ENCODE measurements at places on chromosomes 3 and 15. TPM values are rescaled to one million over a fixed set of nuclear protein-coding genes. Genes with fewer than 3 reads are reported as not detected.

- H3K4me1 ChIP-seq, result peaks cover 4% of the 10 kb centered on the region
- H3K36me3 ChIP-seq, result peaks cover 4% of the 10 kb centered on the region
- H3K4me3 ChIP-seq, result no peak overlapping the region
- H3K27ac ChIP-seq, result no peak overlapping the region
- no peak for DNase-seq
Observed at GRCh38 chr3:121913305-121913990, 19.2 kb downstream of the SLC15A2 start.

DNA sequence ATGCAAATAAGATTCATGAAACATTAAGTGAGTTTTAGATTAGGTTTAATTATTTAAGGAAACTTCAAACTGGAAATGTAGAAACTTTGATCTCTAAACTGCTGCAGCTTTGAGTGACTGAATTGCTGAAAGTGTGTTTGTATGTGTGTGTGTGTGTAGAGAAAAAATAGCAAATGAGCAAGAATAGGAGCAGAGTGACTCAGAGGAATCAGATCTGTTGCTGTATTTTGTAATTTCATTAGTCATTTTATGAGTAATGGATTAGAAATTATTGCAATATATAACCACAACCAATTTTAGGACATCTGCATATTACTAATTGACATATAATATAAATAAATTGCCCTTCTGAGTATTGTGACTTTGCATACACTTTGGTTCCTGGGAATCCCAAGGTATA is 52.8 kb upstream of the SLC9A9 start:
- peaks cover 17% of the 10 kb centered on the region for H3K4me1 ChIP-seq
- H3K4me3 ChIP-seq, result no peak overlapping the region
- DNase-seq, result no peak
- H3K27ac ChIP-seq, result no peak overlapping the region
- peaks cover 2% of the 10 kb centered on the region for H3K36me3 ChIP-seq
- H3K27me3 ChIP-seq, result no peaks in the 10 kb centered on the region

DNA sequence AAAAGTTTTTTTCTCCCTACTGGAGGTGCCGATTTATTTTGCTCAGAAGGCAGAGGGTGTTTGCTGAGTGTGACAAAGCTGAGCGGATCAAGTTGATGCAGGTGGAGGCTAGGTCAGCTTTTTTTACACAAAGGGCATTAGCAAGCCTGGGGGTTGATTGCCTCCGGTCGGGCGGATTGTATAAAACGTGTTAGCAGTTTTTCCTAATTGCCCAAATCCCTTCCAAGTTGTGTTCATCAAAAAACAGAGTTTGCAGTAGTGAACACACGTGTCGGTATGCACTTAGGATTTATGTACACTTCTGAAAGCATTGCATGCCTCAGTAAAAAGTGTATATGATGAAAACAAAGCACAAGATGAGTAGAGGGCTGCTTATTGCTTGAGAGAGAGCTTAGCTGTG is 2.6 kb downstream of the GPR160 start:
- H3K36me3 ChIP-seq, result no peaks in the 10 kb centered on the region
- H3K4me1 ChIP-seq, result no peaks in the 10 kb centered on the region
- no peak for DNase-seq

GRCh38 chr3:59517388-59517787 is 467.6 kb upstream of the CFAP20DC start:
- DNase-seq, result no peak
- peaks cover 41% of the 10 kb centered on the region for H3K4me1 ChIP-seq
- no peak overlapping the region for H3K27ac ChIP-seq

DNA sequence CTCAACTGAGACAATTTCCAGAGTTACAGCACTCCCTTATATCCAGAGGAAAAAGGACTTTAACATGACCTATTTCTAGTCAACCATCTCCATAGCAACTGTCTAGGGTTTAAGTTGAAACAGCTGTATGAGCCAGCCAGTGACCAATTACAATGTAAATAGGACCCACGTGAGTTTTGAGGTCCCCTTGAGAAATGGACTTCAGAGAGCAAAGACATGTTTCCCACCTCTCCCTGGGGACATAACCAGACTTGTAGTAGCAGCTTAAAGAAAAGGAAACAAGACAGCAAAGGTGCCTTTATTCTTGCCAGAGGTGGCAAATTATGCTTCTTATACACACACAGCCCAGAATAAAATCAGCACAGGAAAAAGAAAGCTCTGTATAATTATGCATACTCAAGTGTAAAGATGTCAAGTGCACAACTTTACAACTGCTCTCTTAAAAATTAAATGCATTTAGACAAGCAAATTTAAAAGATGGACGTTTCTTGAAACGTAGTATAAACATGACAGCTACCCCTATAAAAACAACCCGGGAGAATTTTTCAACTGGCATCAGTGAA is 40.2 kb downstream of the SUMF1 start:
- no peaks in the 10 kb centered on the region for H3K27me3 ChIP-seq
- no peak overlapping the region for H3K4me3 ChIP-seq
- no peak overlapping the region for H3K27ac ChIP-seq
- peaks cover 10% of the 10 kb centered on the region for H3K36me3 ChIP-seq

GRCh38 chr3:42214064-42214463 is 51.9 kb downstream of the CCK start:
- H3K27ac ChIP-seq, result no peak overlapping the region
- H3K4me3 ChIP-seq, result no peak overlapping the region
- H3K36me3 ChIP-seq, result peaks cover 15% of the 10 kb centered on the region
- peaks cover 22% of the 10 kb centered on the region for H3K4me1 ChIP-seq
- no peak for DNase-seq
- H3K27me3 ChIP-seq, result no peaks in the 10 kb centered on the region

GRCh38 chr15:63339006-63339766 is 42.5 kb downstream of the CA12 start:
- no peak overlapping the region for H3K4me3 ChIP-seq
- DNase-seq, result no peak
- H3K4me1 ChIP-seq, result peaks cover 37% of the 10 kb centered on the region

- peaks cover 16% of the 10 kb centered on the region for H3K4me1 ChIP-seq
- peak overlapping the region; percentile 46 for H3K27ac ChIP-seq
- H3K27me3 ChIP-seq, result no peaks in the 10 kb centered on the region
- no peak overlapping the region for H3K4me3 ChIP-seq
Observed at GRCh38 chr3:115518100-115518852, 105.0 kb upstream of the GAP43 start.

DNA sequence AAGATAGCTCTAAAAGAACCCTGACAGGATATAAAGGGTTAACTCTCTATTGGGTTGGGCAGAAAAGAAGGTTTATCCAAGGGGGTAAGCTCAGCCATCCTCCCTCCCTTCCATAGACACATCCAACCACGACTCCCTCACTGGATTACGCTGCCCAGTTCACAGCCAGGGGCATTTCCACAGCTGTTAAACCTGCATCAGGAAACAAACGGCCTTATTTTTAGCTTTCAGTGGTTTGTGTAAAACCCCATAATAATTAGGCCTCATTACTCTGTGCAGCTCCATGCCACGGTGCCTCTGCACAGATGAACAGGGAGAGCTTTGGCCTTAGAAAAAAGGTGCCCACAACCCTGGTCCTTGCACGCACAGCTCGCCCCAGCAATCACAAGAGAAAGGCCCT is 110.6 kb downstream of the GABRB3 start:
- H3K27ac ChIP-seq, result no peak overlapping the region
- peaks cover 2% of the 10 kb centered on the region for H3K4me1 ChIP-seq
- no peaks in the 10 kb centered on the region for H3K36me3 ChIP-seq
- H3K27me3 ChIP-seq, result no peaks in the 10 kb centered on the region
- DNase-seq, result no peak

DNA sequence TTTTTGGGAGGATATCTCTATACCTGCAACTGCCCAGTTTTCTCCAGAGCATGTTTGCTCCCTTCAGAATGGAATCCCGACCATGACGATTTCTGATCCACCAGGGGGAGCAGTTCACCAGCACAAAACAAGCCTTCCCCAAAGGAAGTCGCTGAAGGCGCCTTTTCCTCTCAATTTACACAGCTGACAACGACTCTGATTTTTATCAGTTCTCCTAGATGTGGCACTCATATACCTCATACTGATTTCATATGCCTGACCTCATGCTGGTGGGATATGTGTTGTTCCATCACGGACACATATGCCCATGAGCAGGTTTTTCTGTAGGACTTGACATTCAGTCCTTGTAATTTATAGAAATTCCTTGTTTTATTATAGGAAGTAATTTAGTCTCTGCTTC is 1028.2 kb downstream of the MCTP2 start:
- H3K27me3 ChIP-seq, result no peaks in the 10 kb centered on the region
- H3K4me3 ChIP-seq, result no peak overlapping the region
- peaks cover 49% of the 10 kb centered on the region for H3K4me1 ChIP-seq
- H3K27ac ChIP-seq, result peak overlapping the region; percentile 1
- DNase-seq, result peak; percentile 64

- H3K36me3 ChIP-seq, result no peaks in the 10 kb centered on the region
- DNase-seq, result no peak
Observed at GRCh38 chr3:140453750-140454149, 224.1 kb upstream of the TRIM42 start.

Gene SSUH2
- 18.0 TPM for total RNA-seq

Gene EPHB1
- 12.5 TPM for total RNA-seq

Gene AADACL2
- total RNA-seq, result not detected

Gene CLDN11
- total RNA-seq, result 2.0 TPM

Gene FBXO40
- not detected for total RNA-seq

Data from neural crest cell (in vitro differentiated cells).